ENCODE measurements at places on chromosomes 16 and 17. TPM values are rescaled to one million over a fixed set of nuclear protein-coding genes. Genes with fewer than 3 reads are reported as not detected.
A peak's percentile ranks its signal among the peaks of the same experiment; 100 is the strongest.

The HYDIN gene
- not detected for total RNA-seq

The CAPNS2 gene
- not detected for total RNA-seq

The CHST6 gene
- not detected for total RNA-seq

The SLFN13 gene
- total RNA-seq: 48.7 TPM

The NPW gene
- 2.0 TPM for total RNA-seq

The PAQR4 gene
- 37.9 TPM for total RNA-seq

DNA sequence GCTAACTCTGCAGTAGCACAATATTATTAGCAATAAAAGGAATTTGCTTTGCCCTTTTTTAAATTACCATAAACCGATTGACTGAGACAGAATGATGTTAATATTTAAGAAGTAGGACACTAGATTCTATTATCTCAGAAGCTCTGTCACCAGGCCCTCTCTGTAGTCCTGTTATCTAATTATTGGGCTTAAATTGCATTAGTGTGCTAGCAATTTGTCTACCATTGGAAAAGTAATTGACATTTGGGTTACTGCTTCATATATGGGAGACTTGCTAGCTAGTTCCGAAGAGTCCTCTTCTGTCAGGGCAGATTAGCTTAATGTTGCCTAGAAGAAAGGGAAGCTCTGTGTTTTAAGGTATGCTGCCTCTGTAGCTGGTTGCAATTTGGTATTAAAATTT is 1107.3 kb upstream of the EEF2KMT start:
- no peak for DNase-seq

DNA sequence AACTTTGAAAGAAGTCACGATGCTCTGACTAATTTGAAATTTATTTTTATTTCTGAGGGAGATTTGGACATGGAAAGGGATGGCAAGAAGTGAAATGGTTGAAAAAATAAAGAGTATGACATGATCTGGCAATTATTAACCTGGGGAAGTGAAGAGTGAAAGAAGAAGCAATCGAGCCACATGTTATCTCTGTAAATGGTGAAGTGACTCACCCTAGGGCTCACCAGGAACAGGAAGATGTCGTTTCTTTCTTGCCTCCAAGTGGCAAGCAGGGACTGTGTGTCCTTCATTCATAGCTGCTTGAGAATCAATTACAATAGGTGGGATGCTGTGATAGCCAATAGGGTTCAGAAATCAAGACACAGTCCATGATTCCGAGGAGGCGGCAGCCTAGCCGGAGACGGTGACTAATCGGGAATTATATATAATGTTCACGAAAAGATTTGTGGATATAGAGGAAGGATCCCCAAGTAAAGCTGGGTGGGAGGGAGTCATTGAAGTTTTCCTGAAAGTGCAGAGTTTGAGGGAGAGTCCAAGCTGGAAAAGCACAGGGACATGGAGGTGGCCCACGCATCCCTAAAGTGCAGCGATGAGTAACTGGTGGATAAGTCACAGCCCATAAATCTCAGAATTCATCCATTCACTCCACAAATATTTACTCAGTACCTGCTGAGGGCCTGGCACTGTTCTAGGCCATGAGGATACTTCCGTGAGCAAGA is 18.2 kb upstream of the KRT20 start:
- DNase-seq: no peak

GRCh38 chr17:82287868-82288801 is 14.6 kb upstream of the CSNK1D start:
- DNase-seq: no peak

- DNase-seq: no peak
Observed at GRCh38 chr17:62657690-62658089, 30.2 kb downstream of the MRC2 start.

GRCh38 chr17:55067697-55068439 is 99.3 kb downstream of the STXBP4 start:
- no peak for DNase-seq

DNA sequence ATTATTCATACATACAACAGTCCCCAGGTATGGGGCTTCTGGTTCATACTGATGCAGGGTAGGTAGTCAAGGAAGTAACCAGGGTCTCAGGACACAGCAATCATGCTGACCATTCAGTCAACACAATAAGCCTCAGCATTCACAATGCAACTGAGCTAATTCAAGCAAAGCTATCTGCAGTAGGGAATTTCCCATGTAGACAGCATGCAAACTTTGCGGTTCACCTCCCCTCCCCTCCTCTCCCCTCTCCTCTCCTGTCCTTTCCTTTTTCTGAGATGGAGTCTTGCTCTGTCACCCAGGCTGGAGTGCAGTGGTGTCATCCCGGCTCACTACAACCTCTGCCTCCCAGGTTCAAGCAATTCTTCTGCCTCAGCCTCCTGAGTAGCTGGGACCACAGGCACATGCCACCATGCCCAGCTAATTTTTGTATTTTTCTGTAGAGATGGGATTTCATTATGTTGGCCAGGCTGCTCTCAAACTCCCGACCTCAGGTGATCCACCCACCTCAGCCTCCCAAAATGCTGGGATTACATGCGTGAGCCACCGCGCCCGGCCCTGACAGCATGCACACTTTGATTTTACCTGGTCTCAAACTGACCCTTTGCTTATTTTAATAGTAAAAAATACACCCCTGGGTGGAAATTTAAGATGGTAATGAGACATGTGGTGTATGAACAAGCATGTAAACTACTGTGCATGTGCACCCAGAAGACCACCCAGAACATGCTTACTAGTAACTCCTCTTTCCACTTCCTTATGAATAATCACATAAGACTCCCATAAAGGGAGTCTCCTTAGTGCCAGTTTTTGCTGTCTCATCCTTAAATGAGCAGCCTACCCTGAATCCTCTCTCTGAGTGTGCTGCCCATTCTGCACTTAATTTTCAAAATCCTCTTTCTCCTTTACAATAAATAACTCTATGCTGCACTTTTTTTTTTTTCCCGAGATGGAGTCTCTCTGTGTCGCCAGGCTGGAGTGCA is 9.3 kb upstream of the RNF135 start:
- peak; percentile 55 for DNase-seq

DNA sequence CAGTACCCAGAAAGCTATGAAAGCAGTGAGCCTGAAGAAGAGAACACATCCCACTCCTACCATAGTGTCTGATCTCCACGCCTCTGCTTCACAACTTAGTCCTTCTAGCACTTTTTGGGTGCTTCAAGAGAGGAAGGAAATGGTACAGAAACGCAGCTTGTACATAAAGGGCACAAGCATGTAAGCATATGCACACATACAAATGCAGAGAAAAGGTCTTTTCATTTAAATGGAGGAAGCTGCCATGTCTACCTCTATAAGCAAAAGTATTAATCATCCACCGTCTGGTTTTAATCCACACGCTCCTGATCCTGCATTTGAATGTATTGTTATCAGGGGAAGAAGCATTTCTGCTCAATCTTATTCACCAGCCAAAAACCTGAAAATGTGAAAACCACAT is 100.7 kb downstream of the HIC1 start:
- no peak for DNase-seq

GRCh38 chr17:76370261-76370993 is 14.0 kb upstream of the SPHK1 start:
- peak; percentile 27 for DNase-seq

DNA sequence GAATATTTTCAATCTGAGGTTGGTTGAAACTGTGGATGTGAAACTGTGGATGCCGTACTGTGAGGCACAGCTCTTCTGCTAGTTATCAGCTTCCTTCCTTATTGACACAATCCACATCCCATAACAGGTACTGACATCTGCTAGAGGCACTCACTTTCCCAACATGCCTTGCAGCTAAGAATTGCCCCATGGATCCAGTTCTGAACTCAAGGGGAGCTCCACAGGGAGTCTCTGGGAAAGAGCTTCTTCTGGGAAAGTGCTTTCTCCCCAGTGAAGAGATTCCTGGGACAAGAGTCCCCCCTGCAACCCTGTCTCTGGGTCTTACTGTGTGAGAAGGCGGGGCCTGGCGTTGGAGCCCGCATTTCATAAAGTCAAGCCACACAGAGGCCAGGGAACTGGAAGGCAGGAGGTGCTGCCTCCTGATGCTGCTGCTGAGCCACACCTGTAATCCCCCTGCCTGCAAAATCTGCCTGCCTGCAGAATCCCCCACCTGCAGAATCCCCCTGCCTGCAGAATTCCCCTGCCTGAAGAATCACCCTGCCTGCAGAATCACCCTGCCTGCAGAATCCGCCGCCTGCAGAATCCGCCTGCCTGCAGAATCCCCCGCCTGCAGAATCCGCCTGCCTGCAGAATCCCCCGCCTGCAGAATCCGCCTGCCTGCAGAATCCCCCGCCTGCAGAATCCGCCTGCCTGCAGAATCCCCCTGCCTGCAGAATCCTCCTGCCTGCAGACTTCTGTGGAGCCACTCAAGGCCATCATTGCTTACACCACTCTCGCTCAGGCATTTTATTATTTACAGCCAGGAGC is 305.4 kb downstream of the FOXL1 start:
- no peak for DNase-seq
